ENCODE measurements at places on chromosomes 6 and 20. TPM values are rescaled to one million over a fixed set of nuclear protein-coding genes. Genes with fewer than 3 reads are reported as not detected.

- DNase-seq: no peak
These were observed 261.8 kb downstream of the ADGB start for GRCh38 chr6:146860583-146860982.

- DNase-seq: no peak
These were observed 49.5 kb downstream of the ADTRP start for GRCh38 chr6:11729076-11729475.

DNA sequence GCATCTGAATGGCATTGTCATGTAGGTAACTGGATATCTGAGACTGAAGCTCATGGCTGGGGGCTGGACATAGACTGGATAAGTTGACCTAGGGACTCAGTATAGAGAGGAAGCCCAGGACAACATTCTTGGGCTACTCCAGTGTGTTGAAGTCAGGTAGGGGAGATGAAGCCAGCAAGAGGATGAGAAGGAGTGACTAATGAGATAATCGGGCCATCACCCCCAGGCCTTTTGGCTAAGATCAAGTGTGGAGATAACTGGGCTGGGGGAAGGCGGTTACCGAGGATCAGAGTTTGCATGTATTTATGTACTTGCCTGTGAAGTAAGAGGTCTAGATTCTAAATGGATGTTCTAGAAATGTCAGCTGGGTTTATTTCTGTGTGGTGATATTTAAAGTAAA lies 73.4 kb downstream of the ELOVL2 start:
- no peak for DNase-seq

- peak; percentile 55 for DNase-seq
These were observed 236.0 kb upstream of the SGK1 start for GRCh38 chr6:134553936-134554335.

GRCh38 chr6:90251295-90251992 lies 45.2 kb downstream of the BACH2 start:
- DNase-seq: peak; percentile 56

Gene TFAP2B
- not detected for polyA plus RNA-seq

Gene ELOVL4
- polyA plus RNA-seq: 2.2 TPM

DNA sequence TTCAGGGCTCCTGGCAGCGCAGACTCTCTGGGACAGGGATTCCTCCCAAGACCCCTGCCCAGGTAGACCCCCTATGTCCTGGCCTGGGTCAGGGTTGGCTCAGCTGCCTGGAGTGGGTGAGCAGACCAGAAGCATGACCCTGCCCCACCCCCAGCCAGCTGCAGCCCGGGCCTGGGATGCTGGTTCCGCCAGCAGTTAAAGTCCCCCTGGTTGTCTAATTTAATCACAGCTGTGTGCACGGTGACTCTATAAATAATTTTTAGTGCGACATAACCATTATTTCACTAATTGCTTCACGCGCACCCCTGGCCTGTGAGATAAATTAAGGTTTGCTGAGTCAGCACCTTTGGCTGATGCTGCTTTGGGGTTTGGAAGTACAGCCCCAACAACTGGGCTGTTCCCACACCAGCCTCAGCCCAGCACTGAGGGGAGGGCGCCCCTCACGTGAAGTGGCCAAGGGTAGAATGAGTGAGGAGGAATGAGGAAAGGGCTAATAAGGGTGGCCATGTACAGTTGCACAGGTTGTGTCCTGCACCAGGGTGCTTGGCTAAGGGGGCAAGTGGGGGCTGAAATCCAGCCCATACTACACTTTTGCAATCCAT lies 26.1 kb upstream of the CDH22 start:
- no peak for DNase-seq

Gene SNRNP48
- polyA plus RNA-seq: 6.2 TPM

Gene KHDRBS2
- not detected for polyA plus RNA-seq

Gene ARG1
- not detected for polyA plus RNA-seq

Gene AMD1
- 32.2 TPM for polyA plus RNA-seq

DNA sequence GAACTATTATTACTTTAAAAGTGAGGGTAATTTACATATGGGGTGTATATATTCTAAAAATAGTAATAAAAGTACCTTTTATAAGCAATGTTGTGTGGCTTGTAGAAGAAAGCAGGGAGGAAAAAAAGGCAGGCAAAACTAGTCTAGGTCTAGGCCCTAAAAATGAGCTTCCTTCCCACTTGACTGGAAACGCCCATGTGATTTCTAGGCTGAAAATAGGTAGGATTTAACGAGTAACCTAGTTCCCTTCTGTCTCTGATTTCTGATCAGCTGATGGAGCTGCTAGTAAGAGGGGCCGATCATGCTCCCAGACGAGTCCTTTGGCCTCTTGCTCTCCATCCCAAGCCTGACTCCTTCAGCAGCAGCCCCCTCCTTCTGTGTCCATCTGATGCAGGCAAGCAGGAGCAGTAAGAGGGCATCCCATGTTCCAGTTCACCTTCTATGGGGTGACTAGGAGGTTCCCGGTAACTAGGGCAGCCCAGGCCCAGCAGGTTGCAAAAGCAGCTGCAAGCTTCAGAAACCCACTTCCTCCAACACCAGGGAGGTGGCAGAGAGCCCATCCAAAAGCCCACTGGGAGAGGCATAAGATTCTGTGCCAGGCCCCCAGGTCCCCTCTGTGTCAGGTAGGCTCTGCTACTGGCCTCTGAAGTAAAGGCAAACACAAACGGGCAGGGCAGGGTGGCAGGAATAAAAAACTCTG lies 24.4 kb downstream of the TBC1D20 start:
- no peak for DNase-seq

Gene BMP7
- polyA plus RNA-seq: not detected

Gene MYLIP
- polyA plus RNA-seq: 1.8 TPM

DNA sequence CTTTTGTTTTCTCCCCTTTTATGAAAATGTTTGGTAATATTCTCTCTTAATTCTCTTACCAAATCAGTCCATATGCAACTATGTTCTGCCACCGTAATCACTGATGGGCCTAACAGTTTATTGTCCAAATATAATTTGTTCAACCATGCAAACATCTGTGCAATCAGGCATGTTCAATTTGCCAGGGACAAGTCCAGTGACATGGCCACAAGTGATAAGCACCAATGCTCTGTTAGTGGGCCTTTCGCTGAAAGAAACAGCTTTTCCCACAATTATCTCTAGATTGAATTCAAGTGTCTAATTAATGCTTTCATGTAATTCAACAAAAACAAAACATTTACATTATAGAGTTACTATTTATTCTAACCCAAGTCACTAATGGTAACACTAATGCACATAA lies 53.3 kb downstream of the EPB41L2 start:
- no peak for DNase-seq

Gene RIPPLY2
- polyA plus RNA-seq: not detected

DNA sequence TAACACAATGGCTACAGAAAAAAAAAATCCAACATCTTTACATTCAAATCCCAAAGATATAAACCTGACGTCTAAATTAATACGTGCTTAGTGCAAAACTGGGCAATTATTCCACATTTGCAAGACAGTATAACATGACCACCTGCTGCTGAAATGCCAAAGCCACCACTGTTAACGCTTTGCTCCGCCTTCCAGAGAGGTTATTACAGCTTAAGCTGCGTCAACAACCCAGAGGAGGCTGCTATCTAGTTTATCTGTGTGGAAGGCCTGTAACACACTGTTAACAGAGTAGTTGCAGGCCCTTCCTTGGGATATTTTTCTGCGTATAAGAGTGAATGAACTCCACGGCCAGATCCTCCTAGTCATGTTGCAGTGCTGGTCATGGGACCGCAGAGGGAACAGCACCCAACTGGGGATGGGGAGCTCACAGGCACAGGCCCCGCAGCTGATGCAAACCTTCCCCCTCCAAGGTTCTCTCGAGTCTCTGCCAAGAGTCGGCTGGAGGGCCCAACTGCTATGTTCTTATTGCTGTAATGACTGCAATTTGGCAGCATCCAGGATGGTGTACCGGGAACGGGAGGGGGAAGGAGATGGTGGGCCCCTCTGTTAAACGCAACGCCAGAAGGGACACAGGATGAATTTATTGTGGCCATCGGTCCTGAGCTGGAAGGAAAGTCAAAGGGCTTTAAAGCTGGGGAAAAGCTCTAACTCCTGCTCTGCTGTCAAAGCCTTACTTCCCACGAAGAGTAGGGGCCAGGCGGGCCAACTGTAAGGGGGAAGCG lies 993 bp upstream of the NCOA7 start:
- DNase-seq: peak; percentile 44

DNA sequence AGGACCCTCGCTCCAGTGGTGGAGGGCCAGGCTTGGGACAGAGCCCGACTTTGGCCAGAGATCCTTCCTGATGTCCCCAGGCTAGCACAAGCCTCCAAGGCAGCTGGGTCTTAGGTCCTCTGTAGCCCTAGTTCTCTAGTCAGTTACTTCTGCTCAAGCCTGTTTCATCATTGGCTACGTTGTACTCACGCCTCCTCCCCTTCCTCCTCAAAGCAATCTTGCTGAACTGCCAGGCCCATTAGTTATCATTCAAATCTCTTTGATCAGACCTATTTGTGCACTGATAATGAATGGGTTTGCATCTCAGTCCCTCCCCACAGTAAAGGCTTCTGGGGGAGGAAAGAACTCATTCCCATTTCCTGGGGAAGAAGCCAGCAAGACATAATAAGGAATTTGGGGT lies 256.8 kb downstream of the NFATC2 start:
- DNase-seq: no peak

Gene BMP2
- 0.29 TPM for polyA plus RNA-seq

DNA sequence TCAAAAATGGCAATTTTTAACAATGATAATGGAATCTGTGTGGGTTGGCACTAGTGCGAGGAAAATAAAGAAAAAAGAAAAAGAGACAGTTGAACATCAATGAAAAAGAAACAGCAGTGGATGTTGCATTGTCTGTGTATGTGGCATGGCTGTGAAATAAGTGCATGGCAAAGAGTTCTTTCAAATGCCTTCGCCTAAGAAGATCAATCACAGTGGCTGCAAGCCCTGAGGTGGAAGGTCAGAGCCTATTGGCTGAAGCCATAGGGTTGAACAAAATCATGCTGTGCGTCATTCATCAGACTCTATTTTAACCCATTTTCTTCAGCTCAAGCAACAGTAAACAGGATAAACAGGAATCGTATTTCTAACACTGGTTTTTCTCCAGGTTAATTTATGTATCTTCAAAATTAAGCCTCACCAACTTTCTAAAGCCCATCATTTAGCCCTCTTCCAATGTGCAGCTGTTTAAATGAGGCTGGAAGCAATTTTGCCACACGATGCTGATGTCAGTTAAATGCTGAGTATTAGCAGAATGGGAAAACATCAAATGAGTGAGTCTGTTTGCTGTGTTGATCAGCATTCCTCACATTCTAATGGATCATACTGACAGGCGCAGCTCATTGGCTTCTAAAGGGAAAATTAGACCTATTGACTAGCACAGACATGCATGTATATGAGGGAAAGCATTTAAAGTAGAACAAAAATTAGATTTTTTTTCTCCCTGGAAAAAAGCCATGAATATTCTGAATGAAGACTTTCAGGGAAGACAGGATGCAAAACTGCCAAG lies 955.9 kb upstream of the EYS start:
- no peak for DNase-seq

GRCh38 chr20:57559658-57560553 lies 1.0 kb upstream of the PCK1 start:
- DNase-seq: no peak

- no peak for DNase-seq
These were observed 2.5 kb upstream of the CPNE5 start for GRCh38 chr6:36841756-36842155.

Data from IMR-90 (cell line).